ENCODE measurements at places on chromosomes 3 and 15. TPM values are rescaled to one million over a fixed set of nuclear protein-coding genes. Genes with fewer than 3 reads are reported as not detected.

DNA sequence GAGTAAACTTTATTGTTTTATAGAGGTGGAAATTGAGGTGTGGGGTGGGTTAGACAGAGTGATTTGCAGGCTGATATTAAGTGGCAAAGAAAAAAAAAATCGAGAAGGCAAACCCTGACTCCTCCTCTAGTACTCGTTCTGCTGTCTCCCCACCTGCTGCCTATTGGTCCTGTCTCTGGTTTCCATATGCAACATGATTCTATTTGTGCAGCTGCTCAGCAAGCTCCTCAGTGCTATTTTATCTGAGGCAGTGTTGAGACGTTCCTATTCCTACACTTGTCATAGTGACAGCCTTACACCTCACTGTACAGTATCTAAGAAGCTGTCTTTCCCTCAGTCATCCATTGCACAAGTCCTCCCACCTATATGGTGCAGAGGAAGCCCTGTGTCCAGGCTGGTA is 45.1 kb downstream of the RSL24D1 start:
- H3K27me3 ChIP-seq: peaks cover 5% of the 10 kb centered on the region
- no peaks in the 10 kb centered on the region for H3K4me1 ChIP-seq
- no peak overlapping the region for H3K27ac ChIP-seq
- no peak for DNase-seq
- H3K4me3 ChIP-seq: no peak overlapping the region

RAD51 gene
- total RNA-seq: 44.8 TPM

ARGFX gene
- not detected for total RNA-seq

GRCh38 chr15:76338486-76339304 is 2.1 kb downstream of the ISL2 start:
- peaks cover 35% of the 10 kb centered on the region for H3K4me1 ChIP-seq
- H3K27me3 ChIP-seq: peaks cover 62% of the 10 kb centered on the region
- no peak for DNase-seq

TSC22D2 gene
- total RNA-seq: 28.8 TPM

DNA sequence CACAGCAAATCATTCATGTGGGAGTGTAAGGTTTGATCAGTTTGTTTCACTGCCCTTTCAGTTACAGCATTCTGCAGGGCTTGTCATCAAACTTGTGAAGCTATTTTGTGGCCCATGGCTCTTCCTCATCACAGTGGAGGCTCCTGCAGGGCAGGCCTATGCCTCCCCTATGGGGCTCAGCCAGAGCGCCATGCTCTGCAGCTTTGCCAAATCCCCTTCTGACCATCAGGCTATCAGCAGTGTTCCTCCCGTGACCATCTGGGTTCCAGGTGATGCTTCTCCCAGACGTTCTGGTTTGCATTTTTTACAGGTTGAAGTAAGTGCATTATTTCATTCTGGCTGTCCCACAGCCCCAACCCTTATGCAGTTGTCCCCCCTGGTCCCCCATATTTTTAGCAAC is 28.1 kb upstream of the REC114 start:
- no peak overlapping the region for H3K4me3 ChIP-seq
- H3K4me1 ChIP-seq: no peaks in the 10 kb centered on the region
- no peaks in the 10 kb centered on the region for H3K36me3 ChIP-seq
- no peak overlapping the region for H3K27ac ChIP-seq
- DNase-seq: no peak

SKOR1 gene
- total RNA-seq: 0.37 TPM

DNA sequence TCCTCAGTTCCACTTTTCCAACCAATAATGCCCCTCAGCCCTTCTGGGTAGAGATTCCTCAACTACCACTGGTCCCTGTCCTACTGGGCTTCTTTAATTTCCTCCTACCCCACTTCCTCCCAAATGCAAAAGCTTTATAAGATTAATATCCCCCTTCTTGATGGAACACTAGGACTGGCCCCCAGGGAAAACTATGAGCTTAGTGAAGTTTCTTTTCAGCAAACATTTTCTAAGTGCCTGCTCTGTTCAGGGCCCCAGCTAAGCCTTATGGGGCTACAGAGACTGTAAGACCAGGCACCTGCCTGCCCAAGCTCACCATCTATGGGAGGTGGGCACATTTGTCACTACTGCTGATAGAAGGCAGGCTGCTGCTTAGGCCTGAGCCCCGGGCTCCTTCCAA is 79.4 kb downstream of the RPLP1 start:
- DNase-seq: peak; percentile 83
- no peaks in the 10 kb centered on the region for H3K36me3 ChIP-seq
- H3K4me3 ChIP-seq: peak overlapping the region; percentile 16
- H3K4me1 ChIP-seq: peaks cover 42% of the 10 kb centered on the region
- H3K27ac ChIP-seq: peak overlapping the region; percentile 81

DNA sequence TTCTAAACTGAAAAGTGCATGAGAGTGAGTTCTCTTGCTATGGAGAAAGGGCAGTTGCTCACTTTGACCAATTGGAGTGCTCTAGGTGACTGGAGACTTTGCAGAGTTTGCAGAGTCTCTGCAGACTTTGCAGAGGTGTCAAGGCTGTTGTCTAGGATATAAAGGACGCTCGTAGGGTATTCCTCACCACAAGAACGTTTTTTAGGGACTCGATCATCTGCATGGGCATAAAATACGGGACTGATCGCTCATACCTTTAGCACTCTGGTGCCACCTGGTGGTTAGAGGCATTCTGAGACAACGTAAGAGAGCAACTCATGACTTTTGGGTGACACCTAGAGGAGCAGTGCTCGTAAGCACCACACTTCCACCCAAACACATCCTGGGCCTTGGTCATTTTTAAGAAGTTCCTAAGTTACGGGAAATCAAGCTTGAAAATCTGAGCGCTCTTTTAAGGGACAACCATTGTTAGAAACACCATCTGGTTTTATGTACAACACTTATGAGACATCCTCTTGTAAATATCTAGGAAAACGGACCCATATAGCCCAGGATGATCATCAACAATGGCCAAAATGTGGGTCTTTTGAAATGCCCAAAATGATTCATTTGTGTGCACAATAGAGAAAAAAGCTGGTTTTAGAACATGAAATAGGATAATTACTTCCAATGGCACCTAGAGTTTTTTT is 51.6 kb upstream of the XCR1 start:
- no peaks in the 10 kb centered on the region for H3K36me3 ChIP-seq
- H3K4me1 ChIP-seq: no peaks in the 10 kb centered on the region
- H3K4me3 ChIP-seq: no peak overlapping the region
- no peak overlapping the region for H3K27ac ChIP-seq
- no peaks in the 10 kb centered on the region for H3K27me3 ChIP-seq
- DNase-seq: peak; percentile 83

- H3K36me3 ChIP-seq: no peaks in the 10 kb centered on the region
- H3K27ac ChIP-seq: no peak overlapping the region
- peaks cover 7% of the 10 kb centered on the region for H3K4me1 ChIP-seq
- no peak overlapping the region for H3K4me3 ChIP-seq
- DNase-seq: no peak
Observed at GRCh38 chr3:5136919-5137429, 14.9 kb downstream of the ARL8B start.

AHSG gene
- total RNA-seq: 4.9 TPM

GRCh38 chr3:123397921-123398785 is 50.7 kb downstream of the ADCY5 start:
- no peak for DNase-seq
- H3K4me1 ChIP-seq: no peaks in the 10 kb centered on the region
- peaks cover 28% of the 10 kb centered on the region for H3K27me3 ChIP-seq
- no peaks in the 10 kb centered on the region for H3K36me3 ChIP-seq

KNG1 gene
- total RNA-seq: not detected

GRCh38 chr3:130488288-130488687 is 28.7 kb upstream of the COL6A6 start:
- no peak overlapping the region for H3K4me3 ChIP-seq
- H3K27me3 ChIP-seq: peaks cover 4% of the 10 kb centered on the region
- DNase-seq: no peak
- no peaks in the 10 kb centered on the region for H3K4me1 ChIP-seq
- no peaks in the 10 kb centered on the region for H3K36me3 ChIP-seq

ASB14 gene
- not detected for total RNA-seq

PLSCR2 gene
- not detected for total RNA-seq

Data from A673 (cell line).